Progenitor cell of endocrine pancreas (in vitro differentiated cells): ENCODE measurements at places on chromosomes 6 and 20. TPM values are rescaled to one million over a fixed set of nuclear protein-coding genes. Genes with fewer than 3 reads are reported as not detected.

DNA sequence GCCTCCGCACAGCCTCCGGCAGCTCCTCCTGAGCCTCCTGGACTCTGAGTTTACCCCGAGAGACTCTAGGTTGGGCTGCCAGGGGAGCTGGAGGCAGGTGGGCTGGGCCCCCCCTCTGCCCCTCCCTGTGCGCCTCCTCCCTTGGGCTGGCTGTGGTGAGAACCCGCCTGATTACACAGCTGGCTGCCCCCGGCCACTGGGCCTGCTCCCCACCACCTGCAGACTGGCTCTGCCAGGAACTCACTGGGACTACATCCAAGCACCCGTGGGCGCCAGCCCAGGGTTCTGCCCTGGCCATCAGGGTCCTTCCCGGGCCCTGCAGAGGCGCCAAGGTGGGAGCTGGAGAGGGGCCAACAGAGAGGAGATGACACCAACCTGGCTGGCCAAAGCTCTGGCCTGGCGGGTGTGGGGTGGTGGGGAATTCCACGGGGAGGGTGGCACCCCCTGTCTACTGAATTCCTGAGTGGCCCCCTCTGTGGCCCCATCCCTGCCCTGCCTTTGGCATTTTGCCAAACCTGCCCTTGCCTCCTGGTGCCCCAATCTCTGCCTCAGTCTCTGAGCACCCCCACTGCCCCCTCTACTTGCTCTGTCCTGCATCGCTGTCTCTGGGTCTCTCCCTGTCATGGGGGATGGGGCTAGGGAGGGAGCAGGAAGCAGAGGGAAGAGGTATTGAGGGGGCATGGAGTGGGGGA is 21.9 kb upstream of the CDH22 start:
- DNase-seq: no peak

DNA sequence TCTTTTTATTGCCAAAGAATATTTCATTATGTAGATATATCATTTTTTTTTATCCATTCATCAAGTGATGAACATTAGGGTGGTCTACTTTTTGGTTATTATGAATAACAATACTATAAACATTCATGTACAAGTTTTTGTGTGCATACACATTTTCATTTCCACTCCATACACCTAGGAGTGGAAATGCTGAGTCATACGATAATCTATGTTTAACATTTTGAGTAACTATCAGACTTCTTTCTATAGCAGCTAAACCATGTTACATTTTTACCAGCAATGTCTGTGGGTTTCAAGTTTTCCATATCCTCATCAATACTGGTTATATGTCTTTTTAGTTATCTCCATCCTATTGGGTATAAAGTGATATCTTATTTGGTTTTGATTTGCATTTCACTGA is 65.7 kb downstream of the PRSS35 start:
- no peak for DNase-seq

GRCh38 chr20:37510226-37510625 is 10.8 kb upstream of the NNAT start:
- DNase-seq: no peak

DNA sequence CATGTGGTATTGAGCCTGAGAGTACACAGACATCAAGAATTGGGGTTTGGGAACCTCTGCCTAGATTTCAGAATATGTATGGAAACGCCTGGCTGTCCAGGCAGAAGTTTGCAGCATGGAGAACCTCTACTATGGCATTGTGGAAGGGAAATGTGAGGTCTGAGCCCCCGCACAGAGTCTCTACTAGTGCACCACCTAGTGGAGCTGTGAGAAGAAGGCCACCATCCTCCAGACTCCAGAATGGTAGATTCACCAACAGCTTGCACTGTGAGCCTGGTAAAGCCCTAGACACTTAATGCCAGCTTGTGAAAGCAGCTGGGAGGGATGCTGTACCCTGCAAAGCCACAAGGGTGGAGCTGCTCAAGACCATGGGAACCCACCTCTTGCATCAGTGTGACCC is 658.2 kb downstream of the HACE1 start:
- DNase-seq: no peak

GRCh38 chr6:137237413-137238170 is 18.4 kb upstream of the IFNGR1 start:
- DNase-seq: no peak

GRCh38 chr6:44959651-44960050 is 368.5 kb upstream of the RUNX2 start:
- no peak for DNase-seq

GRCh38 chr20:11429889-11430519 is 487.7 kb upstream of the BTBD3 start:
- DNase-seq: no peak

DNA sequence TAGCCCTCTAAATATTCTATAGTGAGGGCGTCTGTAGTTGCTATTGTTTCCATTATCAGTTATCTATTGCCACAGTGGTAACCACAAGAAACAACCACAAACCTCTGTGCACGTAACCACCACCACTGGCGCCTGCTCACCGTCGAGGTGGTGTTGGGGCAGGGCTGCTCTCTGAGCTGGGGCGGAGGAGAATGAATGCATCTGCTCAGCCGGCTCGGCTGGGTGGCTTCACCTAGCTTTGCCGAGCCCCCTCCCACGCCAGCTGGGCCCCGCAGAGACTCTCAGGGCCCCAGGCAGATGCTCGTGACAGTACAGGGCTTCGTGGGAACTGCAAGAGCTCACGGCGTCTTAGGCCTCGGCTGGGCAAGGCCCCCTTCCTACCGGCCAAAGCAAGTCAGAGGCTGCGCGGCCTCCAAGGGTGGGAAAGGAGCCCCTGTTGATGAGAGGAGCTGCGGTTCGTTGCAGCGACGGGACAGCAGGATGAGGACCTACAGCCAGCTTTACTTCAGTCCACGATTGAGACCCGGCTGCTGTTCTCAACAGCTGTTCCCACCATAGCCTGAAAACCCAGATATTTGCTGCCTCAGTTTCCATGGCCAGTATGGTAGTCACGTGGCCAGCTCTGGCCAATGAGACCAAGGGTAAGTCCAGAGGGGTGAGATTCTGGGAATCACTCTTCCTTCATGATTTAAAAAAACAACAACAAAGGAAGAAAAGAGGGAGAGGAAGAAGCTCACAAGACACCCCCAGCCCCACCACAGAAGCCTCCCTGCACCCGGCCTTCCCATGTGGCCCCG is 120.2 kb upstream of the AFDN start:
- no peak for DNase-seq

DNA sequence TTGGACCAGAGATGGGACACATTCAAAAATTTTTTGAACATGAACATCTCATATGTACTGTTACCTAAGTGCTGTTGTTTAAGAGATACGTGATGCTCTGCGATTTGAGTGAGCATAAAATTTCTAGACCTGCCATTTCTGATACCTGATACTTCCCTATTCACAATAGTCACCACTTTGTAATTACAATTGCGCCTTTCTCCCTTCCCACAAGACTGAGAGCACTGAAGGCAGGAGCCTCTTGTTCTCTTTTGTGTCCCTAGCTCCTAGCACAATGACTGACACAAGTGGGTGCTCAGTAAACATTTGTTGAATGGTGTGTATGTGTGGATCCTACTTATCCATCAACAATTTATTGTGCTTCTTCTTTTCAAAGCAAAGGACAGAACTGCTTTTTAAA is 92.8 kb upstream of the TMEM30A start:
- DNase-seq: no peak

GRCh38 chr6:142275236-142276006 is 26.4 kb upstream of the ADGRG6 start:
- DNase-seq: no peak

GRCh38 chr6:138525355-138525754 is 26.1 kb upstream of the NHSL1 start:
- DNase-seq: no peak

- DNase-seq: no peak
Observed at GRCh38 chr6:125507987-125508655, 206.4 kb upstream of the HDDC2 start.

DNA sequence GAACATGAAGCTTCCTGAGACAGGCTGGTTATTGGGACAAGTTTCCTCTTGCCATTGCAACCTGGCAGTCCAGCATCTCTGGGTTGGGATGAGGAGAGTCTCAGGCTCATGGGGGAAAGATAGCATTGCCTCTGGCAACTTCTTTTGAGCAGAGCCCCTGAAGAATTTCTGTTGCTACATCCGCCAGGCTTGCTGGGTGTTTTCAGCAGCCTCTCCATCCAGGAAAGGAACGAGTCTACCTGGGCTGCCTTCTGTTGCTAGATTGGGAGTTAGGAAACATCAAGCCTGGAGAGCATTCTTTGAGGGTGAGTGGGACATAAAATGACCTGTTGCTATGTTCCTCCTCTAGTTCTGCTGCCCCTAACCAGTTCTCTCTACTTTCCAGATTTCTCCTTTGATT is 313.5 kb downstream of the RFPL4B start:
- no peak for DNase-seq

- no peak for DNase-seq
Observed at GRCh38 chr6:3593161-3593560, 136.3 kb upstream of the SLC22A23 start.

- no peak for DNase-seq
Observed at GRCh38 chr20:60096166-60096565, 137.9 kb downstream of the CDH26 start.

GRCh38 chr6:44569931-44570385 is 182.5 kb downstream of the CDC5L start:
- DNase-seq: no peak

GRCh38 chr6:24689964-24690363 is 23.1 kb downstream of the ACOT13 start:
- no peak for DNase-seq

GRCh38 chr6:29490055-29490454 is 2.3 kb upstream of the MAS1L start:
- no peak for DNase-seq

- DNase-seq: no peak
Observed at GRCh38 chr20:39960522-39961428, 728.3 kb downstream of the MAFB start.

- DNase-seq: peak; percentile 27
Observed at GRCh38 chr20:52312132-52312729, 120.7 kb upstream of the ZFP64 start.

- no peak for DNase-seq
Observed at GRCh38 chr20:50514750-50515149, 4.6 kb downstream of the PTPN1 start.

GRCh38 chr6:53593001-53593488 is 48.1 kb upstream of the GCLC start:
- no peak for DNase-seq

DNA sequence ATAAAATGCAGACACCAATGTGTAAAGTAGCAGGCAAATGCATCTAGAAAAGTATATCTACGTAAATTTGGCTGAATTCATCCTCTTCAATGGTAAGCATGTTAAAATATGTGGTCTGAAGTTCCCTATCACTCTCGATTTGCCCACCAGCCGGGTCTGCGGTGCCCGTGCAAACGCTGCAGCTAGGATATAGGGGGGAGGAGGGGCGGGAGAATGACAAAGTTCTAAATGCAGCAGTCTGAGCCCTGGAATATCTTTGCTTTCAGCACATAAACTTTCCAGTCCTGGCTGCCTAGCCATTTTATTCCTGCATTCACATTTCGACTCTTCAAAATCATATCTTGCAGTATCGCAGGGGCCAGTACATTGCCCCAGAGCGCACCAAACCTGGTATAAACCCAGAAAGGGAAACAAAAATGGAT is 708 bp downstream of the NRN1 start:
- no peak for DNase-seq

GRCh38 chr20:24805456-24806238 is 143.4 kb upstream of the CST7 start:
- DNase-seq: no peak

GRCh38 chr20:35791821-35792220 is 20.0 kb downstream of the PHF20 start:
- DNase-seq: no peak

GRCh38 chr20:910132-910869 is 5.8 kb downstream of the ANGPT4 start:
- no peak for DNase-seq

DNA sequence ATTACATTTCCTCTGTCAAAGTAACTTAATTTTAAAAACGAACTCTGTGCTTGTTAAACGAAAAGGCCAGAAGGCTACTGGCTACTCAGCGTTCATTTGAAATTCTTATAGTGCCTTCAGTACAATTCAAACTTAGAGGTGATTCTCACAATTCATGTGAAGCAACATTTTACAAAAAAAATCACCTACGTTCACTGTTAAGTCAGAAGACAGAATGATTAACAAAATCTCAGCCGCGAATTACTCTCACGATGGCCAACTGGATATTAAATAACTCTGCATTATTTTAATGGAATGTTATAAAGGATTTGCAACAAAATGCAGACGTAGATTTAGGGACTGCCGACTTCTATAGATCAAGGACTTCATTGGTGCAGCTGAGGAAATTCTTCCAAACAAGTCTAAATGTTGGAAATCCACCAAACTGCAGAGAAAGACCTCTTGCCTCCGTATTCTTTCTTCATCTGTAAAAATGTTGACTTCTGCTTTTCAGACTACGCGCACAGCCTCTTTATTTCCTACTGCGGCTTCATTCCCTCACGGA is 1.6 kb upstream of the QKI start:
- no peak for DNase-seq

DNA sequence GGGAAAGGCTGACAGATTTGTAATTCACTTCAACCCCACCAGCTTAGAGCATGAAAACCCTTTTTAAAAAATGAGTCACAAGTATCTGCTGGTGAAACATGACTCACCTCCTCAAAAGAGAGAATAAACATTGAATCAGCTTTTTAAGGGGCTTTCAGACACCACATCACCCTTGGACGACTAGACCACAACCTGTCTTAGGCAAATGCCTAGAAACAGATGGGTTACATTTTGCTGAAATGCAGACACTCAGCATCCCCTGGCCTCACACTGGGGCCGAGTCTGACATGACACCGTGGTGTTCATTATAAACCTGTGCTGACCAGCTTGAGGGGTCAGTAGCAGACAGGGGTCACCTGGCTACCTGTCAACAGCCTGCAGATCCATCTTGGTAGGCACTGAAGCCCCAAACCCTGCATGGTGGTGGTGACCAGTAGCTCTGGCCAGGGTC is 175.3 kb upstream of the CST7 start:
- DNase-seq: no peak

DNA sequence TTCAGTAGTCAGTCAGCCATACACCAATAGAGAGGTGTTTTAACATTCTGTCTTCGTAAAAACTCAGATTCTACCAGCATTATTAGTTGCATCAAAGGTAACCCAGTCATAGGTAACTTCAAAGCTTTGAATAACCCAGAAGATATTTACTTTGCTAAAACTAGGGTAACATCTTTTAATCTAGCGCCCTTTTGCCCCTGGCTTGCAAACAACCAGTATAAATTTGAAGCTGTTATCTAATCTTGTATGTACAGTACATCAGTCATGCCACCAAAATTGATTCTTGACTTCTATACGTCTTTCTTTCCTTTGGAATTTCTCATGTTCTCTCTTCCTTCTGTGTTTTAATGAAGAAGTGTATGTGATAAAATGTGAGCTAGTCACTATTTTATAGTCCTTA is 109.3 kb downstream of the LIN28B start:
- DNase-seq: no peak

- no peak for DNase-seq
Observed at GRCh38 chr6:64100702-64101303, 465.2 kb downstream of the PHF3 start.

The ANKEF1 gene
- total RNA-seq: 10.9 and 12.5 TPM in 2 replicates

The SMLR1 gene
- 0.79 and 0.91 TPM in 2 replicates for total RNA-seq

The TSPYL4 gene
- 69.0 and 72.1 TPM in 2 replicates for total RNA-seq

The XKR7 gene
- total RNA-seq: 2.4 and 2.7 TPM in 2 replicates

The SLC22A23 gene
- total RNA-seq: 17.1 and 19.4 TPM in 2 replicates

The IL17F gene
- not detected in 2 replicates for total RNA-seq

The KCNK5 gene
- 2.0 and 2.3 TPM in 2 replicates for total RNA-seq

The C20orf202 gene
- total RNA-seq: 0.26 and 0.27 TPM in 2 replicates

The ADGB gene
- total RNA-seq: 0.04 TPM in 1 of 2 replicates, not detected in the other

The THBD gene
- total RNA-seq: 0.19 and 0.36 TPM in 2 replicates

The COX4I2 gene
- total RNA-seq: not detected in 2 replicates

The APOM gene
- 7.1 and 7.5 TPM in 2 replicates for total RNA-seq

The GPR63 gene
- total RNA-seq: 3.0 and 3.2 TPM in 2 replicates
